HL-60 (cell line): ENCODE measurements at places on chromosomes 4 and X.

GRCh38 chrX:38959736-38960135 lies 158.5 kb downstream of the MID1IP1 start:
- DNase-seq, result no peak

DNA sequence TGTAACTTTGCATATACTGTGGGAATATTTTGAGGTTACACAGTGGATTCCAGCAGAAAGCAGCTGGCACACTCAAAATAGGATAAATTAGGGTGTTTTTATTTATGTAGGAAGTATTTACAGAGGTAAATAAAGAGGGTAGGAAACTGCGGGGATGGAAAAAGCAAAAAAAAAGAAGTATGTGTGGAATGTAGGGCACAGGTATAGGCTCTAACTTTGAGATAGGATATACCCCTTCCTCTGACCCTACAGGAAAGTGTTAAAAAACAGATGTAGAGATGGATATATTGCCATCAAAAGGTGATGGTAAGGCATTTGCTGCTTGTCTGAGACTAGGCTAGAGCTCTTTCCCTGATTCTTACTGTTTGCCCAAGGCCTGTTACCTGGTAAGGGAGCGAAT lies 173.1 kb upstream of the ANK2 start:
- no peak for DNase-seq

- DNase-seq, result no peak
These were observed 166.4 kb downstream of the DCLK2 start for GRCh38 chr4:150244600-150244999.

DNA sequence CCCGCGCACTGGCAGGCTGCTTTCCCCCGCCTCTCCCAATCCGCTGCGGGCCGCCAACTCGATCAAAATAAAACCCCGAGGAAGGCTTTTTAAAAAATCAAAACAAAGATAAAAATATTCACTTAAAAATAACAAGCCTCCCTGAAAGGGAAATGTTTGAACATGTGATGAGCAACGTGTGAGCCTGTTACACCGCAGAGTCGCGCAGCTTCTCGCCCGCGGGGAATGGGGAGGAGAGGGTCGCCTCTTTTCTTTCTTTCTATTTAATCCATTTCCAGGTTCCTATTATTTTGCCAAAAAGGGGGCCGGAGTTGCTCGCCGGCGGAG lies 326.0 kb upstream of the F9 start:
- no peak for DNase-seq

- no peak for DNase-seq
These were observed 239.4 kb downstream of the SPATA18 start for GRCh38 chr4:52290466-52290865.

DNA sequence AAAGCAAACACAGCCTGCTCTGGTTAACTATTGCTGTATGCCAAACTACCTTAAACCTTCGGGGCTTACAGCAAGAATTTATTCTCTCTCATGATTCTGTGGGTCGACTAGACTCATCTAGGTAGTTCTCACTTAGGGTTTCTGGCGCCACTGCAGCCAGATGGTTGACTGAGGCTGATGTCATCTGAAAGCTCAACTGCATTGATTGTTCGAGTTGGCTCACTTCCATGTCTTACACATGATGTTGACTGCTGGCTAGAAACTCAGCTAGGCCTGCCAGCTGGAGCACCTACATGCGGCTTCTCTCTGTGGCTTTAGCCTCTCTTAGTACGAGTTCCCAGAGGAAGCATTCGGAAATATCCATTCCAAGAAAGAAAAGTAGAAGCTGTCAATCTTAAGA lies 103.2 kb downstream of the SRPX start:
- no peak for DNase-seq

DNA sequence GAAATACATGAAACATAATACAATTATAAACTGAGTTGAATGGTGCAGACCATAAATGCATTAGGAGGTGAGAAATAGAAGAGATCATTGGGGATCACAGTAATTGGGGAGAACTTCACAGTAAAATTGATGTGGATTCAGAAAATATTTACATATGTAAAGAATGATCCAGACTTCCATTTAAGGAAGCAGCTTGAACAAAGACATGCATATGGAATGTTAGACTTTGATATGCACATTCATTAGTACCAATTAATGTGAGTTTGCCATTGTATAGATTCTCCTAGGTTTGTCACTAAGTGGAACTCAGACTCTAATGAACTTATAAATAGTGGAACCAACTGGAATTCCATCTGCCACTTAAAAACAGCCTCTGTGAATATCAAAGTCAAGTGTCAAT lies 235.6 kb downstream of the PARM1 start:
- no peak for DNase-seq

GRCh38 chr4:77194989-77195388 lies 38.0 kb downstream of the CCNG2 start:
- DNase-seq, result no peak

DNA sequence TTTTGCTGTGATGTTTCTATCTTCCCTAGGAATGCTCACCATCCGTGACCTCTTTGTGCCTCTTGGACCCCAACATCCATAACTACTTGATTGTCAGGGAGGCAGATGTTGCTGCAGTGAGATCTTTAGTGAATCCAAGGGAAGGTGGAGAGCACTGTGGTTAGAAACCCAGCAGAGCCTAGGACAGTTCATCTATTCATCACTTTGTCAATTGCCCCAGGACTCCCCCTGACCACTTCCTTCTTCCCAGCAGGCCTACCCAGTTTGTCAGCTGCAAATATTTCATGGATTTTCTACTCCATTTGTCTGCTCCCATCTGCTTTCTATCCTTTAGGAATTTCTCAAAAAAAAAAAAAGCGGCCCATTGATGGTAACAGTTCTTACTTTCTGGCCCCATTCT lies 942.8 kb downstream of the PCDH7 start:
- no peak for DNase-seq

DNA sequence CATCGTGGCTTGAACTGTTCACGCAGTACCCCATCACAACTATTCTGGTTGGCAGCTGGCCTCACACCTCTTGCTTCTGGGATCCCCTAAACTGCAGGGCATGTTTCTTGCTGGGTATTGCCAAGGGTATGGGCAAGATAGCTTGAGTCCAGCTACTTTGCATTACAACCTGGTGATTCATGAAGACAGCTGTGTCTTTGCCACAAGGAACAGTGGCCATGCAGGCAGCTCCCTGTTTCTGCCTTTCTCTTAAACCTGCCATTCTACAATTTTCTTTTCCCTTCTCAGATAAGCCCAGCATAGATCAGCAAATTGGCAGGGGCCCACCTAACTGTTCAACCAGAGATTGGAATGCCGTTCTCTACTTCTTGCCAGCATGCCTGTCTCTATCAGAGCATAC lies 42.8 kb downstream of the TENM3 start:
- no peak for DNase-seq

GRCh38 chr4:3388471-3389232 lies 53.1 kb upstream of the HGFAC start:
- peak; percentile 64 for DNase-seq

DNA sequence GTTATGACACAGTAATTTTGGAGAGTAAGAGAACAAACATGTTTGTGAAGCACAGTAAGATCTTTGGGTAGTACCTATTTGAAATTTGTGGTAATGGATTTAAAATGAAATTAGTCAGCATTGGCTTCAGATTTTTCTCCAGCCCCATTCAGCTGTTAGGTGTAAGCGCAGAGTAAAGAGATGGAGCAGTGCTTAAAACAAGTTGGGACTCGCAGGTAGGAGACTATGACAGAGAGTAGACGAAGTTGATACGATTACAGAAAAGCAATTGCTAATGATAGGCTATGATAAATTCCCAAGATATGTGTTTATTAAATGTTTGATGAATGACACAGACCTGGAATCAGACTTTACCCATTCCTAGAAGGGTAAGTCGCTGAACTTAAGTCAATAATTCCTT lies 72.6 kb downstream of the CHIC2 start:
- no peak for DNase-seq

DNA sequence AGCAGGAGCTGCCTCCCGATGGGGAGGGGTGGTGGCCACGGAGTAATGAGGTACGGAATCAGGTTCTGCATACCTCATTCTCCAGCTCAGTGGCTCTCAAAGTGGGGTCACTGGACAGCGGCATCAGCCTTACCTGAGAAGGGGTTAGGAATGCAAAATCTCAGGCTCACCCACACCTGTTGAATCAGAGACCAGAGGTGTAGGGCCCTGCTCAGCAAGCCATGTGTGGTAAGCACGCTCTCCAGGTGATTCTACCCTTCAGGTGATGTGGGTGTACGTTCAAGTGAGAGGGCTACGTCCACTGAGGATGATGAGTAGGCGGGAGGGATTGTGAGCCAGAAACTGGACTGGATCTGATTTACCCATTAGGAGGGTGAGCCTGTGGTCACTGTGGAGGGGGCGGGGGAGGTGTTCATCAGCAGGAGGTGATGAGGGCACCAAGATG lies 65.8 kb downstream of the ANAPC4 start:
- DNase-seq, result no peak

GRCh38 chr4:185600801-185601434 lies 65.6 kb upstream of the PDLIM3 start:
- no peak for DNase-seq

GRCh38 chrX:125681507-125681906 lies 361.8 kb downstream of the TEX13C start:
- no peak for DNase-seq

GRCh38 chr4:4585012-4585670 lies 43.3 kb upstream of the STX18 start:
- no peak for DNase-seq

DNA sequence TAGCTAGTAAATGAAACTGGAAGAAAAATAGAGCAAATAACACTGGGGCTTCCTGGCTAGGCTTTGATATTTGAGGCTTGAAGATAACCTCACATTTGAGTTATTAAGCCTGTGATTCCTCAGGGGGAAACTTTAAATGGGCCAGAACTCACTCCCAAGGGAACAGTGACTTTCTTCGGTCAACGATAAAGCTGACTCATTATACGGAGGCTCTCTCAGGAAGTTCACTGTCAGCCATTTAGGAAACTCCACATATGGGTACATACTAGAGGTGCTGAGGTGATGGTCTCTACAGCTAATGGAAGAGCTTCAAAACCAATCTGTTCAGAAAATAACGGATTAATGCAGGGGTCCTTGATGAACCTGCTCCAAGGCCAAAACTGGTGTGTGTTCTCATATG lies 120.8 kb downstream of the SH2D1A start:
- DNase-seq, result no peak

- no peak for DNase-seq
These were observed 58.4 kb downstream of the FAM53A start for GRCh38 chr4:1625600-1626138.

DNA sequence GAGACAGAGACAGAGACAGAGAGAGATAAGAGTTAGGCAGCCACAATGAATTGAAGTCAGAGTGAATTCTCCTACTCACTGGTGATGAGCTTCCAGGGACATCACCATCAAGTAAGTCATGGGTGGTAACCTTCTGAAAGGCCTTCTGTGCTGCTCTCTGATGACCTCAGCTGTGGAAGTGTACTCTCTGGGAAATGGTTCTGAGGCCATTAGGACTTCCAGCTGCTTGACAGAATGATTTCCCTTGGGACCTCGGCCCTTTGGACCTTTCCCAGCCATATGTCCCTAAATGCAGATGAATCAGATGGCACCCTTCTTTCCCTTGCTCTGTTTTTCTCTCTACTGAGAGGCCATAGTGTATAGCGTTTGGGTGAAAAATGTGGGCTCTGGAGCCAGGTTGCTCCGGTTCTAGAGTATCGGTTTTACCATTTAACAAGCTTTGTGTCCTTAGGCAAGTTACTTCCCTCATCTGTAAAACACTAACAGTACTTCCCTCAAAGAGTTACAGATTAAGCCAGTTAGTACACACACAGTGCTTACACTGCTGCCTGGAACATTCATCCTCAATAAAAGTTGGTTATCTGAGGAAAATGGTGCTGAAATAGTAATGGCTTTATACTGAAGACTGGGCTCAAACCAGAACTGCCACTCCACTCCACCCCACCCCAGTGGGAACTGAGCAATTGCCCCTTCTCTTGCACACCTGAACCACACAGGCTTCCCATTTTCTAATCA lies 7.6 kb downstream of the SEPTIN11 start:
- DNase-seq, result no peak

- no peak for DNase-seq
These were observed 185.9 kb downstream of the SLC4A4 start for GRCh38 chr4:71524756-71525155.

GRCh38 chr4:160142579-160142978 lies 1039.7 kb downstream of the RAPGEF2 start:
- DNase-seq, result no peak

GRCh38 chr4:38456096-38456495 lies 207.9 kb upstream of the KLF3 start:
- no peak for DNase-seq

DNA sequence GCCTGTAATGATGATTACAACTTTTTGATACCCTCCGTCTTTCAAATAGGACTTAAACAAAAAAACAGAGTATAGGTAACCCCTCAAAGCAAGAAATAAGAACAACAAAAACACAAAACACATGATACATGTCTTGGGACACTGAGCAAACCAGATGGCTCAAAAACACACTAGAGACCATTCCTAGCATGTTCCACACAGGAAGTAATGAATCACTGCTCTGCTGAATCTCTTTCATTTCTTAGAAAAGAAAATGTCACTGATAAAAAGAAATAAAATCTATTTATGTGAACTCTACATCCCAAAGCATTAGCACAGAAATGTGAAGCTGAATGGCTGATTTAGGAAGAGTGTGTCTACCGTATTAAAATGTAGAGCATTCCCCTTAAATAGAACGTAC lies 134.5 kb upstream of the IL15 start:
- DNase-seq, result no peak

DNA sequence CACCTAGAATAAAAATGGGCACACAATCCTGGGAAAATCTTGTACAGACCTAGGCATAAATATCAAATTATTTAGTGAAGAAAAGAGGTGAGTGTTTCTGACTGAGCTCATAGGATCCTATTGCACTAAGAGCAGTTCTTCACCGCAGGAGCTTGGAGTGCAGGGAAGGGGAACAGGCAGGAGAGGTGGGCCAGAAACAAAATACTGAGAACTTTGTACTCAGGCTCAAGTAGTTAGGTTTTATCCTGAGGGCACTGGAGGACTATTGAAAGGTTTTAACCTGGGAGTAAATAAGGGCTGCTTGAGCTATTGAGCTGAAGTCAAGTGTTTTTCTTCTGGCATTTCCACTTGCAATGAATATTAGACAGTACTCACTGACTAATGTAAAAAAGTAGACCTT lies 12.2 kb downstream of the EPHA5 start:
- DNase-seq, result no peak

DNA sequence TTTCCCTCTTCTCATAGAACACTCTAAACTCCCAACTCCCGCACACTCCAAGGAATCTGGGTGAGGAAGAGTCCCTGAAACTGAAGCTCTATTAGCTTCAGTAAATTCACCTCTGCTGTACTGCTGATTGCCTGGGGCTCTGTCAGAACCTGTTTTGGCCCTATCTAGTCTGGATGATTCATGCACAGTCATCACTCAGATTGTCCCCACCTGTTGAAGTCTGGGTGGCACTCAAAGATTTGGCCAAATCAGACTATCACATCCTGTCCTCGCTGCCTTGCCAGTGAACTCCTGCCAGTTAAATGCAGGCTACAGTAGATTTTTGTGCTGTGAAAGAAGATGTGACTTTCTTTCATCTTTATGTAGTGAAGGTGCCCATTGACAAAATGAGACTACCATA lies 63.5 kb upstream of the EMCN start:
- no peak for DNase-seq

- DNase-seq, result peak; percentile 7
These were observed at the start of gene SPP1 for GRCh38 chr4:87975466-87975865. Gene SPP1, plus strand, starts transcription at chr4:87975714. Its CDS starts 1,182 bp downstream, at chr4:87976896.

GRCh38 chr4:156765277-156765676 lies 206.3 kb downstream of the PDGFC start:
- DNase-seq, result no peak
